ENCODE measurements at places on chromosomes 4 and X.

- peaks cover 3% of the 10 kb centered on the region for H3K36me3 ChIP-seq
- H3K27ac ChIP-seq = peak overlapping the region; percentile 92
- peak overlapping the region; percentile 42 for H3K4me3 ChIP-seq
- H3K4me1 ChIP-seq = peaks cover 31% of the 10 kb centered on the region
Measured at GRCh38 chrX:154333837-154334271, 38.3 kb downstream of the TKTL1 start.

- no peak overlapping the region for H3K4me3 ChIP-seq
- no peak for DNase-seq
- no peak overlapping the region for H3K27ac ChIP-seq
- H3K36me3 ChIP-seq = peaks cover 2% of the 10 kb centered on the region
Measured at GRCh38 chrX:39805022-39805421, 292.7 kb downstream of the BCOR start.

DNA sequence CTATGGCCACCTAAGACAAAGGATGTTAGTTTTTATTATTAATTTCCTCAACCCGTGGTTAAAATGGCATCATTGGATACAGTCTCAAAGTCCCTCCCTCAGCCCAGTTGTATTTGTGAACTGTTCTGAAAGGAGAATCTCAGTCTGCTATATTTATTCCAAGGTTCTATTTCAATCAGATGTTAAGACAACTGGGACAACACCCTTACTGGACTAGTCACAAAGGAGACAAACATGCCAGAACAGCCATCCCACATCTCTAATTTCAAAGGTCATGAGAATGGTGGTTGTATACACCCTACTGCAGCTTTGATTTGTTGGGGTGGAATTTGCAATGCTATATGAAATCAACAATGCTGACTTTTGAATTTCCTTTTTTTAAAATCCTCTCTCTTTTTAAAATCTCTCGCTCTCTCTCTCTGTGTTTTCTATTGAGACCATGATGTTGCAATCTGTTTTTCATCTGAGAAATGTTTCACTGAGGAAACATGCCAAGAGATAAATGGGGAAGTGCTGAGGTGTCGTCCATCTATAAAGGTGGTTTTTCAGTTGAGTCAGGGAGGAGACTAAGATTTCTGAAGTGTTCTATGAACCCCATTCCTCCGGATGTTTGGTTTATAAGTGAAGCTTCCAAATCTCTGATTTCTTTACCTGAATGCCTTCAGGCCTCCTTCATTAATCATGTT, 201.5 kb upstream of the GATB start:
- H3K27ac ChIP-seq = no peak overlapping the region
- no peaks in the 10 kb centered on the region for H3K27me3 ChIP-seq
- no peak overlapping the region for H3K4me3 ChIP-seq
- H3K36me3 ChIP-seq = no peaks in the 10 kb centered on the region

GRCh38 chr4:4333265-4333706, 43.2 kb downstream of the ZBTB49 start:
- H3K36me3 ChIP-seq = no peaks in the 10 kb centered on the region
- H3K4me3 ChIP-seq = no peak overlapping the region

GRCh38 chr4:67522851-67523671, 22.2 kb downstream of the CENPC start:
- DNase-seq = no peak
- peaks cover 54% of the 10 kb centered on the region for H3K36me3 ChIP-seq
- no peaks in the 10 kb centered on the region for H3K27me3 ChIP-seq
- no peak overlapping the region for H3K27ac ChIP-seq
- peaks cover 66% of the 10 kb centered on the region for H3K4me1 ChIP-seq

DNA sequence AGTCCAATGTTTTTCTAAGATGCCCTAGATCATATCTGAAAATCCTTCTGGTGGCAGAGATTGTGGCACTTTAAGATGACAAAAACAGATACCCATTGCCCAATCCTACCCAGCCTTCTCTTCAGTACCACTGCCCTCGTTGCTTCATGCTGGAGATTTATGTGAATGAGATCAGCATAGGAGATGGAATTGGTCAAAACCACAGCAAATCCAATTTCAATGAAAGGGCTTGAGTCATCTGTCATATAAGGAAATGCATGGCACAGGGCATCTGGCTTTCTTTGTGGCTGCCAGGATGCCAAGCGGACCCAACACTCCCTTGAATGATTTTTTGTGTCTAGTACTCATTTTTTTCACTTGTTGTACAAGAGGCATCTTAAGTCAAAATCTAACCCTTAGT, 16.8 kb downstream of the AFF2 start:
- H3K4me1 ChIP-seq = no peaks in the 10 kb centered on the region
- DNase-seq = no peak
- no peak overlapping the region for H3K4me3 ChIP-seq
- no peaks in the 10 kb centered on the region for H3K27me3 ChIP-seq

DNA sequence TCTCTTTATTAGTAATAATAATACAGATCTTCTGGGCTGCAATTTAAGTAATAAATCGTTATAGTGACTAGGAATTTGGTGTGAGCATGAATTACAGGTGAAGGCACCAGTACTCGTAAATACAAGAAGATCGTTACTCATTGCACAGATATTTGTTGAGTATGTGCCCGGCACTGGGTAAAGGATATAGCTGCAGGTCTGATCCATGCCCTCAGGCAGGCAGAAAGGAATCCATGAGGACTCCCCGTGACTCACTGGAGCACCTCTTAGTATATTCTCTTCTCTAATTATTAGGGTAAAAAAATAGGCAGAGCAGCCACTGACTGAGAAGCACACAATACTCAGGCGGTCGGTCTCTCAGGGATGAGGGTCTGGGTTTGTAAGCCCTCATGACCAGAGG, 868.3 kb downstream of the RAB28 start:
- no peaks in the 10 kb centered on the region for H3K36me3 ChIP-seq
- no peak overlapping the region for H3K27ac ChIP-seq
- H3K4me1 ChIP-seq = no peaks in the 10 kb centered on the region
- H3K4me3 ChIP-seq = no peak overlapping the region
- no peak for DNase-seq

DNA sequence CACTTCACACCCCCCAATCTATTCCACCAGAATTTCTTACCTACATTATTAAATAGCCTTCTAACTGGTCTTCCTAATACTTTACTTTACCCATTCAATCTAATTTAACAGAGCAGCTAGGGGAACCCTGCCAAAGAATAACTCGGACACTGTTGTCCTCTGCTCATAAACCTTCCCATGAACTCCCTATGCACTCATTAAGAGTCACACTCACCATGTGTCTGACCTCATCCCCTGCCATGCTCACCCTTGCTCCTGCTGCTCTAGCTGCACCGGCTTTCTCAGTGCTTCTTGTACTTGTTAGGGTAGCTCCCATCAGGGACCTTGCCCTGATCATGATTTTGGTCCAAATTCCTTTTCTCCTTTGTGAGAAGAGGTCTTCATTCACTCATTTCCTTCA, 54.6 kb upstream of the GUCY1A1 start:
- no peak overlapping the region for H3K4me3 ChIP-seq
- no peak overlapping the region for H3K27ac ChIP-seq
- no peaks in the 10 kb centered on the region for H3K36me3 ChIP-seq

Data from stimulated activated naive B cell treated with anti-CD40 and anti-IgM and Interleukin-4, amounts not matched to agents 10 μg/mL and 1 μg/mL and 100 μg/mL, for 72 hours (primary cell).